ENCODE measurements at places on chromosomes 2 and 18. TPM values are rescaled to one million over a fixed set of nuclear protein-coding genes. Genes with fewer than 3 reads are reported as not detected.

DNA sequence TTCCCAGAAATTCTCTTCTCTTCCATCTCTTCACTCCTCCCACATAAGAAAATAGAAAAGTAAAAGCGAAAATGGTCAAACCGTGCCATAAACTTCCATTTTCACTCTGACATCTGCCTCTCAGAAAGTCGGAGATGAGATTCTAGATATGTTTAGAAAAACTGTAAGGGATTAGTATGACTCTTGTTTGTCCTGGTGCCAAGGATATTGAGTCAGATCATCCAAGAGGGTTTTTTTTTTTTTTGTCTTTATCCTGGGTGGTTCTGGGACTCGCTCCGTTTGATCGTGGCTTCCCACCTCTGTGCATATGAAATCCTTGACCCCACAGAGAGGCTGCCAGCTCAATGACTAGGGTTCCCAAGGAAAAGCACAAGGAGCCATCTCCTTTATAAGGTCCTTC is 17.3 kb downstream of the EN1 start:
- no peak for DNase-seq

DNA sequence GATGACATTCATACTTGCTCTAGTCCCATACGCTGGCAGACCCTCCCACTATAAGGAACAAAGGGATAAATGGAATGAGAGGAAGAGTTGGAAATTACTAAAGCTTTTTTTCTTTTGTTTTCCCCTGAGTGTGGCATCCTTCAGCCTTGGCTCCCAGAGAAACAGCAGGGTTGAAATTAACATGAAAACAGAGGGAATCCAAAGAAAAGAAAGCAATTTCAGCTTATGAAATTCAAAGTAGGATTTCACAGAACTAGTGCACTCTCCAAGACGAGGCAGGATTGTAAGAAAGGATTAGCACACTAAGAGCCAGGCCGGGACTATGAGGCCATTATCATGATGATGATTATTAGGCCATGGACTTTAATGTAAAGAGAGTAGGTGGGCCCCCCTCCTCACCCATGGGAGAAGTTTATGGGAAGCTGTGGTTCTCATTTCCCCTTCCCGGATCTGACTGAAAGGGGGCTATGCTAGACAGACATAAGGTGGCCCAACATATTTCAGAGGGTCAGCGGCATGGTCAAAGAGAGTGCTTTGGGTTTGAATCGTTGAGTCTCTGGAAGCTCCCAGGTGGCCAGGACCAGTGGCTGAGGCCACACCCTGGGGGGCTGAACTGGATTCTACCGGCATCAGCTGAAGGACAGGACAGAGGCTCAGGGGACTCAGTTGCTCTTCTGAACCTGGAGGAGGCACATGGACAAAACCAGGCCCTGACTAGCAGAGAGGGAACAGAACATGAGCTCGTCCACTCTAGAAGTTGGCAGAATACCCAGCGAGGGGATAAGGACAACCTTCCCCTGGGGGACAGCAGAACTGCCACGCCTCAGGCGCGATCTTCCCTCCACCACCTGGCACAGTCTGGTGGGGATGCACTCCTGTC is 100.1 kb upstream of the ARL4C start:
- no peak for DNase-seq

GRCh38 chr2:10382354-10383061 is 65.6 kb downstream of the ODC1 start:
- DNase-seq: no peak

DNA sequence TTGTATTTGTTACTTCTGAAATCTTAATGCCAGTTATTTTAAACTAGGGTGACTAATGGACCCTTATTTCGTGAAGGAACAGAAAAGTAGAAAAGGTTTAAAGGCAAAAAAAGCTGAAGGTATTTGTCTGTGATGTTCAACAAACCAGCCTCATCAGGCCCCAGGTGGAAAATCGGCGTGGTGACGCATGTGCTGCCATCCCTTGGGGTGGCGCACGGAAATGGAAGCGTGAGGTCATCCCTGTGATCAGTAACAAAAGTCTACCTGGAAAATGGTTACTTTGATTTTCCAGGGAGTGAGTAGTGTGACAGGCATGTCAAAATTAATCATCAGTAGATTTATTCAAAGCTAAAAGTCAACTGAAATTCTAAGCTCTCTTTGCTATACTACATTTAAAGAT is 313.2 kb downstream of the GBX2 start:
- DNase-seq: no peak

DNA sequence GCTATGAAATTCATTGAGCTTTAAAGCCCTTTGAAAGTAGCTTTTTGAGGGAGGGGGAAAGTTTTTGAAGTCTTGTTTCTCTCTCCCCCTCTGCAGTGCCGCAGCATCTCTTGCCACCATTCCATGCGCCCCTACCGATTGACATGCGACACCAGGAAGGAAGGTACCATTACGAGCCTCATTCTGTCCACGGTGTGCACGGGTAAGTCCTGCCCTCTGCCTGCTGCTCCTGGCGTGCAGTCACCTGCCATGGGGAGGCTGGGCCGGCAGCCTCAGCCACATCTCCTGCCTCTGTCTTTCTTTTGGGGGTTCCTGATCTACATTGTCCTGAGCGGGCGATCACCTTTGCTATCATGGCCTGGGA is 191.6 kb downstream of the GLI2 start:
- no peak for DNase-seq

GRCh38 chr2:238105506-238106338 is 5.6 kb downstream of the ESPNL start:
- no peak for DNase-seq

- DNase-seq: no peak
Measured at GRCh38 chr18:75086494-75087034, 122.4 kb downstream of the PTGR3 start.

- DNase-seq: no peak
Measured at GRCh38 chr2:138491495-138491862, 10.1 kb upstream of the SPOPL start.

- no peak for DNase-seq
Measured at GRCh38 chr2:77518311-77518710, 3.9 kb downstream of the LRRTM4 start.

- no peak for DNase-seq
Measured at GRCh38 chr2:85802354-85803103, 48.7 kb downstream of the ATOH8 start.

DNA sequence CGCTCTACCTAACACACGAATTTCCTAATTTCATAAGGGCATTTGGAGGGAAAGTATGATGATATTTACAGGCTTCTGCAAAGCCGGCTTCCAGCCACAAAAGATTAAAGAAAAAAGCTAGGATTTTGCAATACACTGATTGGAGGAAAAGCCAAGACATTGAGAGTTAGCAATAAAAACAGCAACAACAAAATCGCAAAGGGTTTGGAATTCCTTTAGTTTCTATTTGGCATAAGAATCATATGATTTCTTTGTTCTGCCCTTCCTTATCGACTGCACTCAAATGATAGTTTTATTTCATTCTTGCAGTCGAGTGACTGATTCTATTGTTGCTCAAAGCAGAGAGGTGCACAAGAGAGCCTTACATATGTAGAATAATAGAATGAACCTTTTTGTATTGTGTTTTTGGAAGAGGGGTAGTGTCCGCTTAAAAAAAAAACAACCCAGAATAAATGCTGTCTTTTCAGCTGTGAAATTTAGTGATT is 3.9 kb upstream of the ZNF532 start:
- no peak for DNase-seq

GRCh38 chr2:112486895-112487294 is 4.9 kb downstream of the TTL start:
- no peak for DNase-seq

DNA sequence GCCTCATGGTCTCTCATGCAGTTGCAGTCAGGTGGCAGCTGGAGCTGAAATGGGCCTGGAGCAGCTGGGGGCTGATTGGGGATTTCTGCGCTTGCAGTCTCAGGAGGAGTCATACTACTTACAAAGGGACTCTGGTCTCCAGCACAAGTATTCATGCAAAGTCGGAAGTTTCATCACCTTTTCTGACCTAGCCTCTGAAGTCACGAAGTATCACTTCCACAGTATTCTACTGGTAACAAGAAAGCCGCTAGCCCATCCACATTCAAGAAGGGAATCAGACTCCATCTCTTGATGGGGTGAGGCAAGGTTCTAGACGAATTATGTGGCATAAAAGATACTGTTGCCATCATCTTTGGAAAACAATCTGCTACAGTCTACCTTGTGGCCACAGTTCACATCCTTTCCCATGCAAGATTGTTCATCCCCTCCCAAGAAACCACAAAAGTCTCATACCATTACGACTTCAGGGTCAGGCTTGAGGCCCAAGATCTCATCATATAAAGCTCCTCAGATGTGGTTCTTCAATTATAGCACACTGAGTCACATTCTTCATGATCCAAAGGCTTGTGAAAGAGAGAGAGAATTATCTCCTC is 95.3 kb downstream of the SMC6 start:
- no peak for DNase-seq

DNA sequence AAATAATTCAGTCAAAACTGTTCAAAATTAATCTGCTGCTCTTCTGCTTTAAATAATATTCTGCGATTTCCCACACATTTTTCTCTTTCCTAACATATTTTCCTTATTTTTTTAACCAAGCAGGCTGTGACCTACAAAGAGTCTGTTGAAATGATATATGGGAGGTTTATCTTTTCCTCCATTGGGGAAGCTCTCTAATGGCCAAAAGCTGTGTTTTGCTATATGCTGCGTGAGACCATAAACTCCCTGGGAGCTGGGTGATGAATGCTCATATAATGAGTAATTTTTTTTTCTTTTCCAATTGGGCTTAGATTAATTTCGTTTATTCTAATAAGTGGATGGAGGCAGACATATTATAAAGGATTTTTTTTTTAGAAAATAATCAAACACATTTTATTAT is 72.2 kb upstream of the MAP2 start:
- DNase-seq: no peak

GRCh38 chr18:9516437-9517064 is 41.2 kb downstream of the RALBP1 start:
- DNase-seq: no peak

- DNase-seq: no peak
Measured at GRCh38 chr2:184971546-184972068, 373.3 kb downstream of the ZNF804A start.

- no peak for DNase-seq
Measured at GRCh38 chr2:60473546-60473945, 79.9 kb downstream of the BCL11A start.

DNA sequence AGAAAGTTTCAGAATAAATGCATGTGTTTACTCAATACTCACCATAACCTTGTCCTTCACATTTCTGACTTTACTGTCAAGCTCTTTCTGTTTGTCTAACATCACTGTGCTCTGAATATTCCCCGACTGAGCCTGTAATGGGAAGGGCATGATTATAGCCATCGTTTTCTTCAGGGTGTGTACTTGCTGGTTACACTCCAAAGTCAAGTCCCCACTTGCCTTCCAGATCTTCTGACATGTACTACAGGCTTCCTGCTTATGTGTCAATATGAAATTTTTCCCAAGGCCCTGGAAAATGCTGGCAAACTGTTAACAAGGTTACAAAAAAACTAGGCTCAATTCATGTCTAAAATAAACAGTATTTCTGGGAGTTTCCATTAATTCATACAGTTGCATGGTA is 12.9 kb downstream of the STAT1 start:
- DNase-seq: no peak

DNA sequence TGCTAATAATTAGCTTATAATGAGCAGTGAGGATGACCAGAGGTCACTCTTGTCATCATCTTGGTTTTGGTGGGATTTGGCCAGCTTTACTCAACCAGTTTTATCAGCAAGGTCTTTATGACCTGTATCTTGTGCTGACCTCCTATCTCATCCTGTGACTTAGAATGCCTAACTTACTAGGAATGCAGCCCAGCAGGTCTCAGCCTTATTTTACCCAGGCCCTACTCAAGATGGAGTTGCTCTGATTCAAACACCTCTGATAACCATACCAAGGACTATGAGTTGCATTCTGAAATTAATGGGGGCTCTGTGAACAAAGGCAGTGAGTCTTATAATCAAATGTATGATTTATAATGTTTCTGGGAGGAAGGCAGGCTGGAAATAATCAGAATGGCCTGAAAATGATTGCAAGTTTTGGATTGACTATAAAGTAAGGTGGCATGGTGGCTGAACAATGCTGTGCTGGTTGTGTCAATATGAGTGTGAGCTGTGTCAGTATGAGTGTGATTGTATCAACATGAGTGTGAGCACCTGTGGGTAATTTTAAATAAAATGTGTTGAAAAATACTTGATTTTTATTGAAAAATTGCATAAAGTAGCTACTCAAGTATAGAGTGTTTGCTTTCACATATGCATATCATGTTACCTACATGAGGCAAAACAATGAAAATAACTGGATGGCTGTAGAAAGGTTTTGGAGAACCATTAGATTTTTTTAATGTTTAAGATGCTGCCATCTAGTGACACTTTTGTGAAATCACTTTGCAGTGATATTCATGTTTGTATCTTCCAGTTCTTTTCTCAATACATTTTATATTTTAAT is 103.0 kb downstream of the KYNU start:
- DNase-seq: no peak

DNA sequence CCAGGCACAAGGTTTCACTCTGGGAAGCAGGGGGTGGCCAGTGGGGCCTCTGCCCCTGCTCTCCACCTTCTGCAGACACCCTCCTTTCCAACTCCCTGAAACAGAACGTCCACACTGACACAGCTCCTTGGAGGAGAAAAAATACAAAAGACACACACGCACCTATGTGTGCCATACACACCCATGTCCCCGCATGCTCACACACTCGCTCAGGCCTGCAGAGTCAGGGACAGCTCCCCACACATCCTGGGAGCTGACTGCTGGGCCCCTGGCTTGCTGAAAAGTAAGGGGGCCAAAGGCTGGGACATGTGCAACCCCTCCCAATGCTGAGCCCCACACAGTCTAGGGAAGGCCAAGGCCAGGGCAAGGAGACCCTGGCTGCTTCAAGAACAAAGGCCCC is 200.5 kb downstream of the TNS1 start:
- DNase-seq: no peak

DNA sequence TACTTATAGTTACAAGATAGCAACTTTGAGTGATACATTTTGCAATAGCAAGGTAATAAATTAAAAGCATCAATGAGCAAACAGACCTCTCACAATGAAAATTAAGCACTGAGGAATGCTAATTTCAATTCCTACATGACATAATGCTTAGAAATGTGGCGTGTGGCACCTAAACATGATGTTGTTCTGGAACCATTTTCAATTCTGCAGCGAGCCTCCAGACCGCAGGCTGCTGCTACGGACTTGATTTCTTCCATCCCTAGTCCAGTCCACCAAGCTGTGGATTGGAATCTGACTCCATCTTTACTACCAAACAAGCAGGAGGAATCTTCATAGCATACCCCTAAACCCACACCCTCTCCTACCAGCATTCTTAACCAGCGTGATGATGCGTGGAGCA is 58.7 kb upstream of the ZNF397 start:
- DNase-seq: no peak

DNA sequence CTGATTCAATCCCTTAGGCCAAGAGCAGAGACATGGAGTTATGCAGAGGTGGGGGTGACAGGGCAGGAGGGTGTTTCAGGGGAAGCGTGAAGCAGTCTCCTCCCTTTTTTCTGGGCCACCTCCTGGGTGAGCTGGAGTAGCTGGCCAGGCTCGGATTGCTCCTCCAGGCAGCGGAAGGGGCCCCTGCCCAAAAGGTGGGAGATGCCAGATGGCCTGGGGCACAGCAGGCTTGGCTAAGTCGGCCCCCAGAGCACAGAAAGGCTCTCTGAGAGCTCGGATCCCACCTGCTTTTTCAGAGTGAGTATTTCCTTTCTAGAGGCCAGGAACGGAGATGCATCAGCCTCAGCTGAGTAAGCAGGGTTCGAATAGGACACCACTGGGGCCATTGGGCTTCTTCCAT is 196.9 kb downstream of the ANKRD30B start:
- DNase-seq: no peak

MYO5B gene
- 6.2 TPM for total RNA-seq

GALNT13 gene
- total RNA-seq: 0.47 TPM

ANO7 gene
- 0.65 TPM for total RNA-seq

PLA2R1 gene
- total RNA-seq: 13.4 TPM

FBLN7 gene
- total RNA-seq: 6.6 TPM

SCN9A gene
- total RNA-seq: 7.1 TPM

C2orf92 gene
- 17.8 TPM for total RNA-seq

UGT1A4 gene
- not detected for total RNA-seq

All from omental fat pad (tissue), 4 donors.